ENCODE measurements at places on chromosomes 11 and 22. TPM values are rescaled to one million over a fixed set of nuclear protein-coding genes. Genes with fewer than 3 reads are reported as not detected.

The MS4A3 gene
- not detected for total RNA-seq

The PPP1R14B gene
- total RNA-seq = 93.2 TPM

The PGAP2 gene
- 11.7 TPM for total RNA-seq

The CRYAB gene
- 11.9 TPM for total RNA-seq

The PRDM11 gene
- 5.2 TPM for total RNA-seq

The CCDC157 gene
- 1.4 TPM for total RNA-seq

The C11orf87 gene
- 0.16 TPM for total RNA-seq
